ENCODE measurements at places on chromosomes 2 and 18.

DNA sequence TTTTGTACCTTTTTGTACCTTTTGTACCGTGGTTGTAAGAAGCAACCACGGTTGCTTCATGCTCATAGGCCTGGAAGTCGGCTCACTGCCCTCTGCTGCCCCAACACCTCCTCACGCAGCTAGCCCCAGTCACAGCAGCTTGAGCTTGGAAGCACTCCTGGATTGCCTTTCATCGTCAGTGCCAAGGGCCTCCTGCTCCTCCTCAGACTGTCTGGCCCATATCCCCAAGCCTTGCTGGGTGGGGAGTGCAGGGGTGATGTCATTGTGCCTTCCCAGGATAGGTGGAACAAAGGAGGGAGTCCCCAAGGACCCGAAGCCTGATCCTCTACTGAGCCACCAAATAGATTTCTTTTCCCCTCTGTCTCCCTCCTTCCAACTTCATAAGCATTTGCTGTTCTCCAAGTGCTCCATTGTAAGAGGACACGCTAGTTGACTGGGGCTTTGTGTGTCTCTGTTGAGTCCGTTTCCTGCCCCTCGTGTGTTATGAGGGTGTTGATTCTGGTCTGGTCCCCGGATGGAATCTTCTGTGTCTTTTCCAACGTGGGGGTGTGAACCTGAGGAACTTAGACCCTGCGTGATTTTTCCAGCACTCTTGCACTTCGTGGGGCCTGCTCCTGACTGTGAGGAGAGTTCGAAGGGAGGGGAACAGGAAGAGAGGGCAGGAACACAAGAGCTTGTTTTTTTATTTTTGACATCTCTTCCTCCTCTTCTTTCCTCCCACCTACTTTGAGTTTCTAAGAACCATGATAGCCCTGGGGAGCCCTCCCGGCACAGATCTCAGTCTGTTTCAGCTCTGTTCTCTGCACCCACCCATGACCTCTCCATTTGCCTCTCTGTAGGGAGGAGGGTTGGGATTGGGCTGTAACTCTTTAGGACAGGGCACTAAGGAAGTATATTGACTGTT, 127.2 kb upstream of the EML6 start:
- DNase-seq = peak; percentile 30

DNA sequence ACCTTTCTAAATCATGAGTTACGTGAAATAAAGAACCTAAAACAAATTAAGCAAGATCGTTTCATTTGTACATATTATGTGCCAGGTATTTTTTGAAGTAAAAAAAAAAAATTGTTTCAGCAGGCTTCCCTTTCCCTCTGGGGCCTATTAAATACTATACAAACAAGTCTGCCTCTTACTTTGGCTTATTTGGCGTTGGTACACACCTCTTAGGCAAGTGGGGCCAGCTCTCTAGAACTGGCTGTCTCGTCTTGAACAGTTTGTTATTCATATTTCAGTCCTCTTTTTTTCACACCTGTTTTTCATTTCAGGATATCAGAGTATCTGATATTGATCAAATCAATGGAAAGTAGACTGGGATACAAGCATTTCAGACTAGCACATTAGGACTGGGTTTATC, 27.4 kb upstream of the PPP3R1 start:
- no peak for DNase-seq

GRCh38 chr2:236803621-236804020, 234.0 kb downstream of the ACKR3 start:
- DNase-seq = no peak

DNA sequence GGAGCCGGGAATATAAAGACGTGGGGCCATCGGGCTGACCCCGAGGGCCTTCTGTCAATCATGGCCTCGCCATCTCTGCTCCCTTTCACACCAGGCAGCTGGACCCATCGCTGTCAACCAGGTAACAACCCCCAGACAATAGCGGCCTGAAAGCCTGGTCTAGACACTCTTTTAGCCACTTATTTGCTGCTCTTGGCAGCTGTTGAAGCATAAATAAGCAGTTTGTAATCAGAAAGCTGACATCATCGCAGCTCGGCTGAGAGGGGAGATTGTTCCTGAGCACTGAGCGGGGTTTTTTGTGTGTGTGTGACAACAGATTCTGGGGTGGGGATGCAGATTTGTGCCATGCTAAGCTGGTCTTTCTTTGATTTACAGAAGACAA, 423.6 kb upstream of the POU3F3 start:
- no peak for DNase-seq

GRCh38 chr18:9000733-9001132, 101.8 kb upstream of the NDUFV2 start:
- DNase-seq = no peak

DNA sequence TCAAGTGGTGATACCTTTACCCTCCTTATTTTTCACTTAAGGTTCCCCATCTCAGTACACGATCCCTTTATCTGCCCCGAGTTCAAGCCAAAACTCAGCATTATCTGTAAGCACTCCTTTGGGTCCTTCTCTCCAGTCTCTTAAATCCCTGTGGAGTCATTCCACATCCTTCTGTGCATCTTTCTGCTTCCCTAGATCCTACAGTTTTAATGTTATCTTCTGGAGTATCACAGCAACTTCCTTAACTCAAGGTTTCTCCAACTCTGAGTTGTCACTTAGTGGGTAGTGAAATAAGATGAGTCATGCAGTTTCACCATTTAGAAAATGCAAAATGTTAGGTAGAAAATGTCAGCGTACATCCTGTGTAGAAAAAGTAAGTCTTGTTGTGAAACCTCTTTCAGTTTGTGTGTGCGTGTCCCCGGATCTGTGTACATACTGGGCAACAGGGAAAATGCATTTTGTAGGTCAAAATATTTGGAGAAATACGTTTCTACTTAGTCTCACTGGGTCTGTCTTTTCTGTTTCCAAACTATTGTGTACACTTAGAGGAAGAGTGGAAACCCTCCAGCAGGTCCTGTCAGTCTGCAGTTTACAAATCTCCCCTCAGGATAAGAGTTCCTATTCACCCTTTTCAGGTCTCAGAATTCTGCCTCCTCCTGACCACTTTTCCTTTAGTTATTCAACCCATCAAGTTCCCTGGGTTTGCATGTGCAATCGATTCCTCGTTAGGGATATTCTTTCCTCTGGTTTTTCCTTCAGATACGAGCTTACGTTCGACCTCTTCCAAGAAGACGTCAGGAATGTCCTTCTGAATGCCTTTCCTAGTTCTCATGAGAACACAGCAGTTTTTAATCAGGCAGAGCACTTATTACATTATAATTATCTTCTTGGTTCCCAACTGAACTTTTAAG, 154.8 kb downstream of the TGIF1 start:
- DNase-seq = peak; percentile 58

GRCh38 chr2:95530734-95531133, 46.2 kb upstream of the TRIM43B start:
- peak; percentile 82 for DNase-seq

Measured in activated CD4-positive, alpha-beta memory T cell treated with anti-CD3 and anti-CD28 coated beads for 36 hours (primary cell).